Natural killer cell treated with Interleukin-12 subunit alpha and Interleukin-12 subunit beta and Interleukin-15 and Interleukin-18, amount 100 ng/mL, for 72 hours (primary cell): ENCODE measurements at places on chromosomes 1 and 21.

GRCh38 chr1:198749279-198749678 lies 110.4 kb downstream of the PTPRC start:
- no peaks in the 10 kb centered on the region for H3K27me3 ChIP-seq
- H3K27ac ChIP-seq = peak overlapping the region; percentile 22
- peaks cover 28% of the 10 kb centered on the region for H3K36me3 ChIP-seq
- H3K4me1 ChIP-seq = peaks cover 19% of the 10 kb centered on the region
- no peak overlapping the region for H3K4me3 ChIP-seq

GRCh38 chr1:226736001-226736907 lies 2.8 kb downstream of the ITPKB start:
- DNase-seq = no peak
- H3K27me3 ChIP-seq = no peaks in the 10 kb centered on the region
- H3K4me3 ChIP-seq = peak overlapping the region; percentile 83
- peaks cover 45% of the 10 kb centered on the region for H3K4me1 ChIP-seq

DNA sequence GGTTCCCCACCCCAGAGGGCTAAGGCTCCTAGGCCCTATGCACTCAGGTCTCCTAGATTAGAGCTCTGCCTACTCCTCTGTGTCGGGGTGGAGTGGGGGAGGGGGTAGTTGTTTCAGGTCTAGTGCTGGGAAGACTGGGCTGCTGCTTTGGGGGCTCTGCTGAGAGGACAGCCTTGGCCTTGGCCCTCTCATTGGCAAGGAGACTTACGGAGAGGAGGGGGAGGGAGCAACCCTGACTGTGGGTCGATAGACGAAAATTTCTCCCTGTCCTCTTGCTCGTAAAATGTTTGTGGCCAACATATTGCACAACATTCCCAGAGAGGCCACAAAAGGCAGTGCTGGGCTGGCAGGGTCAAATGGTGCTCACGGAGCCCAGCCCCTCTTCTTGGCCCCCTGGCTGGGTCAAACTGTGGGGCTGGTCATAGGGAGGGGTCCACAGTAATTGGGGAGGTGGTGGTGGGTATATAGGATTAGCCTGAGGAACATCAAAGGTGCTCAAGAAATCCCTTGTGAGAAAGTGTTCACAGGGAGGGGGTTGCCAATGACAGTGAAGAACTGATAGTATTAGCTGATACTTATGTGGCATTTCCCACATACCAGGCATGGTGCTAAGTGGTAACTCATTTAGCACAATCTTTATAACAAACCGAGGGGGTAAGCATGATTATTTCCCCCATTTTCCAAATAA lies 8.5 kb upstream of the DMBX1 start:
- H3K4me3 ChIP-seq = no peak overlapping the region
- peaks cover 34% of the 10 kb centered on the region for H3K27me3 ChIP-seq
- H3K27ac ChIP-seq = no peak overlapping the region
- H3K4me1 ChIP-seq = peaks cover 4% of the 10 kb centered on the region

GRCh38 chr1:67747671-67748546 lies 62.9 kb downstream of the GADD45A start:
- H3K4me1 ChIP-seq = no peaks in the 10 kb centered on the region
- H3K27ac ChIP-seq = no peak overlapping the region
- H3K36me3 ChIP-seq = no peaks in the 10 kb centered on the region
- H3K27me3 ChIP-seq = peaks cover 14% of the 10 kb centered on the region
- no peak overlapping the region for H3K4me3 ChIP-seq

- no peaks in the 10 kb centered on the region for H3K27me3 ChIP-seq
- no peak overlapping the region for H3K4me3 ChIP-seq
- H3K27ac ChIP-seq = no peak overlapping the region
- DNase-seq = peak; percentile 72
- peaks cover 3% of the 10 kb centered on the region for H3K4me1 ChIP-seq
- no peaks in the 10 kb centered on the region for H3K36me3 ChIP-seq
These were observed 24.9 kb upstream of the TMEM52 start for GRCh38 chr1:1943834-1944570.

DNA sequence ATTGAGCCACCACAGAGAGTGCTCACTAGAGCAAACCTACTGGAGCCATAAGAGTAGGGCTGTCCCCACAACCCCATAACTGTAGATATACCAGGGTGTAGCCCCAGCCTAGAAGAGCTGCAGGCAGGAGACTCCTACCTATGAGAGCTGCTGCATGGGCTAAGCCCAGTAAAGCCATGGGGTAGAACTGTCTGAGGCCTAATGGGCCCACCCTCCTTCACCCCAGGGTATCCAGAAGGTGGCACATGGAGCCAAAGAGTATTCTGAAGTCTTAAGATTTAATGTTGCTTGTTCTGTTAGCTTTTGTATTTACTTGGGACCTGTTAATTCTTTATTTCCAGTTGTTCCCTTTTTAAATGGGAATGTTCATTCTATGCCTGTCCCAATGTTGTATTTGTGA lies 1193.7 kb upstream of the ADGRL2 start:
- no peak for DNase-seq
- no peaks in the 10 kb centered on the region for H3K4me1 ChIP-seq
- no peak overlapping the region for H3K4me3 ChIP-seq
- H3K27me3 ChIP-seq = no peaks in the 10 kb centered on the region
- no peak overlapping the region for H3K27ac ChIP-seq

GRCh38 chr21:39196310-39196709 lies 13.1 kb upstream of the PSMG1 start:
- H3K4me1 ChIP-seq = peaks cover 28% of the 10 kb centered on the region
- H3K4me3 ChIP-seq = peak overlapping the region; percentile 79
- H3K36me3 ChIP-seq = peaks cover 30% of the 10 kb centered on the region

- no peak overlapping the region for H3K4me3 ChIP-seq
- H3K4me1 ChIP-seq = no peaks in the 10 kb centered on the region
- no peak for DNase-seq
These were observed 538.1 kb upstream of the PTBP2 start for GRCh38 chr1:96183485-96183884.

GRCh38 chr1:239858529-239858928 lies 233.2 kb upstream of the FMN2 start:
- DNase-seq = no peak
- H3K27ac ChIP-seq = no peak overlapping the region
- H3K4me1 ChIP-seq = no peaks in the 10 kb centered on the region
- H3K27me3 ChIP-seq = peaks cover 13% of the 10 kb centered on the region
- H3K36me3 ChIP-seq = peaks cover 5% of the 10 kb centered on the region

GRCh38 chr1:97608272-97608671 lies 312.6 kb downstream of the DPYD start:
- H3K36me3 ChIP-seq = no peaks in the 10 kb centered on the region
- no peaks in the 10 kb centered on the region for H3K27me3 ChIP-seq
- H3K4me1 ChIP-seq = peaks cover 22% of the 10 kb centered on the region
- no peak for DNase-seq
- no peak overlapping the region for H3K4me3 ChIP-seq

GRCh38 chr1:39970274-39970673 lies 15.3 kb downstream of the MFSD2A start:
- H3K4me3 ChIP-seq = no peak overlapping the region
- H3K27ac ChIP-seq = no peak overlapping the region

DNA sequence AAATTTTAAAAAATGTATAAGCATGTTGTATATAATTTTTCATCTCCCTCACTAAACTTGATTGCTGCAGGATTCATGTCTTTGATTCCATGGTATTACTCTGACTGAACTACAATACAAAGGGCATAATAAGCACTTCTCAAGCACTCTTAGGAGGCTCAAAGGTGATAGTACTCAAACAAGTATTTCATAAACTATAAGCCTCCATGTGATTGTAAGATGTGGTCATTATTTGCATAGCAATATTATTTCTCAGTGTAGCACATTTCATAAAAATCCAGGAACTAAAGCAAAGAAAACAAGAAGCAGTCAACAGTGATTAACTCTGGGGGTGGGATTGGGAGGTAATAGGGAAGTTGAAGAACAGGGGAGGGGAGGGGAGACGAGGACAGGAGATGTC lies 106.2 kb upstream of the DPT start:
- H3K27ac ChIP-seq = no peak overlapping the region
- H3K27me3 ChIP-seq = no peaks in the 10 kb centered on the region
- H3K4me3 ChIP-seq = no peak overlapping the region
- DNase-seq = no peak
- H3K36me3 ChIP-seq = no peaks in the 10 kb centered on the region

DNA sequence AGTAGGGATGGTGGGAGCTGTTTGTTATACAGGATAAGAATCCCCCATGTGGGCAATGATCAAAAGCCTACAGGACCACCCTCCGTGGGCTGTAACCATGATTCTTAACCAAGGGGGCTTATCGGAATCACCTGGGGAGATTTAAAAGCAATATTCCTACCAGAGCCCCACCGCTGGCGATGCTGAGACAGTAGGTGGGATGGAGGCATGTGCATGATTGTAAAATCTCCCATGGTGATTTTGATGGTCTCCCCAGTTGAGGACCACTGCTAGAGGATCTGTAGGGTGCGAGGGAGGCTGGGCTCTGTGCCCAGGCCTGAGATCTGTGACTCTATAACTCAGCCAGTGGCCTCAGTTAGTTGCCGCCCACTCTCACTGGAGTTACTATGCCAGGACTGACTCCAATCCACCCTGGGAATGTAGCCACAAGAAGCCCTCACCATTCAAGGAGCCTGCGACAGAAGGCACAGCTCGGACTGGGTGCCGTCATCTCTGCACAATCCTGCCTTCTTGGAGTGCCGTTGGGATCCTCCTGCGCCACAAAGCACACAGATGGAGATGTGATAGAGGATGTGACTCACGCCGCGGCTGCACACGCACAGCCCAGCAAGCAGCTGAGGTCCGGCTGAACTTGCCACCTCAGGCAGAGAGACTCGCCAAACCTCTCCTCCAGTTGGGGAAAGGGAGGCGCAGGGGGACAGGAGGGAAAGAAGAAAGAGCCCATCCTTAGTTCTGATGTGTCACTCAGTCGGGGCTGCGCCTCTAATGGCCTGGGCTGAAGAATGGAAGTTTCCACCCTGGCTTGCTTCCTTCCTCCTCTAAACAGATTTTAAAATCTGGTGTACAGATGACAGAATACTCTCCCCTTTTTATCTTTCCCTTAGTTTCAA lies 26.5 kb downstream of the AKNAD1 start:
- H3K27ac ChIP-seq = peak overlapping the region; percentile 48
- no peaks in the 10 kb centered on the region for H3K36me3 ChIP-seq
- no peak for DNase-seq
- no peaks in the 10 kb centered on the region for H3K27me3 ChIP-seq
- H3K4me3 ChIP-seq = no peak overlapping the region
- peaks cover 12% of the 10 kb centered on the region for H3K4me1 ChIP-seq

DNA sequence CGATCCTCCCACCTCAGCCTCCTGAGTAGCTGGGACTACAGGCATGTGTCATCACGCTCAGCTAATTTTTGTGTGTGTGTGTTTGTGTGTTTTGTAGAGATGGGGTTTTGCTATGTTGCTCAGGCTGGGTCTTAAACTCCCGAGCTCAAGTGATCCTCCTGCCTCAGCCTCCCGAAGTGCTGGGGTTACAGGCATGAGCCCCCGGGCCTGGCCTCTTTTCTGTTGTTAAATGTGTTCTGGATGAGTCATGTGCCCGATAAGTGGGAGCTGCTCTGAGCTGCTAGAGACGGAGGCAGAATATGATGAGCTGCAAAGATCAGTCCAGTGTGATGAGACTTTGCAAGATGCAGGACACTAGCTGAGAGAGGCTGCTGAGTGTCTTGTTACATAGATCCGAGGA lies 75.5 kb downstream of the VPS13D start:
- H3K4me1 ChIP-seq = no peaks in the 10 kb centered on the region
- H3K27ac ChIP-seq = no peak overlapping the region
- H3K36me3 ChIP-seq = peaks cover 28% of the 10 kb centered on the region

DNA sequence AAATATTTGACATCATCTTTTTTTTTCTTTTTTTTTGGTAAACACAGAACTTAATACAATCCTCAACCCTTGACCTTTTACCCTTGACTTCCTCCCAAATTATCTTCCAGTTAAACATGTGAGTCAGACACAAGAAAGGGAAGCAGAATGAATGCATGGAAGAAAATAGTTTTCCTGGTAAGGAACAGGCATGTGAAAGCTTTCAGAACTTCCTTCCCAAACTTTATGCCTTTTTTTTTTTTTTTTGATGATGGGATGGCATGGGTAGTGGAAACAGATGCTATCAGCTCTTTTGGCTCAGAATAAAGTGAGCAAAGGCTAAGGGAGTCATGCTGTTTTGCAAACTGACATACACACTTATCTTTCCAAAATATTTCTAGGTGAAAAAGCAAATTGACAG lies 1079.1 kb downstream of the TTLL7 start:
- DNase-seq = no peak
- no peaks in the 10 kb centered on the region for H3K4me1 ChIP-seq
- no peaks in the 10 kb centered on the region for H3K27me3 ChIP-seq
- peaks cover 5% of the 10 kb centered on the region for H3K36me3 ChIP-seq
- no peak overlapping the region for H3K4me3 ChIP-seq

DNA sequence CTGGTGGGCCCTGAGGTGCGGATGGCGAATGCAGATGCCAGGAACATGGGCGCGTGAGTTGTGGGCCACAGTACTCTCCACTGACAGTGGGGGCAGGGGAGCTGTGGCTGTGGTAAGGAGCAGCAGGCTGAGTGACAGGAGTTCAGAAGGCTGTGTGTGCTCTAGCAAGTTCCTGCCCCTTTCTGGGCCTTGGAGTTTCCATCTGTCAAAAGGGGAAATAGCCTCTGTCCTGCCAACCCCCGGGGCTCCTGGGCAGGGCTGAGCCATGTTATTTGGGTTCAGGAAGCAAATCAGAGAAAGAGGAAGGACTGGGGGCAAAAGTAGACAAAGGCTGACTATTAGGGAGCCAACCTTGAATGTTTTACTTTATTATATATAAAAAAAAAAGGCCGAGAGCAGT lies 19.5 kb upstream of the MFN2 start:
- no peaks in the 10 kb centered on the region for H3K27me3 ChIP-seq
- no peak overlapping the region for H3K4me3 ChIP-seq
- DNase-seq = no peak
- H3K36me3 ChIP-seq = no peaks in the 10 kb centered on the region

DNA sequence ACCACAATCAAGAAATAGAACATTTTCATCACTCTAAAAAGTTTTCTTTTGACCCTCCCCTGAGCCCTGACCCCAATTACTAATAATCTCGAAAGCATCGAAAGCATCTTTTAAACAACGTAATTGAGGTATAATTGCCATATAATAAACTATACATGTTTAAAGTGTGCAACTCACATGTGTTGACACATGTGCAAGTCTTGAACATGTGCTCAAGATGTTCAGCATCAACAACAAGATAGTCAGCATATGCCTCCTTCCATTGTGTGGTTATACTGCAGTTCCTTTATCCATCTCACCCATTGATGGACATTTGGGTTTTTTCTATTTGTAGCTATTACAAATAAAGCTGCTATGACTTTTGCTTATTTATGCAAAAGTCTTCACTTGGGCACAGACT lies 90.7 kb downstream of the RIPK4 start:
- H3K27ac ChIP-seq = no peak overlapping the region
- peaks cover 12% of the 10 kb centered on the region for H3K4me1 ChIP-seq
- no peak for DNase-seq
- no peaks in the 10 kb centered on the region for H3K36me3 ChIP-seq

DNA sequence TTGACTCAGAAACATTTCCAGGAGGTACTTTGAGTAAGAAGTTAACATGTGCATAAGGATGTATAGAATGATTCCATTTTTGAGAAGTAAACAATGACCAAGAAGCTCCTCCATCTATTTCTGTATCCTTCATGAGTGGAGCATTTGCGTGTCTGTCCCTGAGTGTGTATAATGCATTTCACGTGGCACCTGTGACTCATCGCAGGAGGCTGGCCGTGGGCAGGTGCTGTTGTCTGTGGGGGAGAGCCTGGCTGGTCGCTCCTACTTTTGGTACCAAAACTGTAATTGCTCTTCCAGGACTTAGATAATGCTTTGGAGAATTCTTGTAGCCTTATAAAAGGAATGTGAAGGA lies 16.5 kb downstream of the SLC37A1 start:
- peaks cover 35% of the 10 kb centered on the region for H3K4me1 ChIP-seq
- no peaks in the 10 kb centered on the region for H3K36me3 ChIP-seq
- no peaks in the 10 kb centered on the region for H3K27me3 ChIP-seq
- peak overlapping the region; percentile 25 for H3K4me3 ChIP-seq
- no peak overlapping the region for H3K27ac ChIP-seq
